ENCODE measurements at places on chromosomes 4 and X.

DNA sequence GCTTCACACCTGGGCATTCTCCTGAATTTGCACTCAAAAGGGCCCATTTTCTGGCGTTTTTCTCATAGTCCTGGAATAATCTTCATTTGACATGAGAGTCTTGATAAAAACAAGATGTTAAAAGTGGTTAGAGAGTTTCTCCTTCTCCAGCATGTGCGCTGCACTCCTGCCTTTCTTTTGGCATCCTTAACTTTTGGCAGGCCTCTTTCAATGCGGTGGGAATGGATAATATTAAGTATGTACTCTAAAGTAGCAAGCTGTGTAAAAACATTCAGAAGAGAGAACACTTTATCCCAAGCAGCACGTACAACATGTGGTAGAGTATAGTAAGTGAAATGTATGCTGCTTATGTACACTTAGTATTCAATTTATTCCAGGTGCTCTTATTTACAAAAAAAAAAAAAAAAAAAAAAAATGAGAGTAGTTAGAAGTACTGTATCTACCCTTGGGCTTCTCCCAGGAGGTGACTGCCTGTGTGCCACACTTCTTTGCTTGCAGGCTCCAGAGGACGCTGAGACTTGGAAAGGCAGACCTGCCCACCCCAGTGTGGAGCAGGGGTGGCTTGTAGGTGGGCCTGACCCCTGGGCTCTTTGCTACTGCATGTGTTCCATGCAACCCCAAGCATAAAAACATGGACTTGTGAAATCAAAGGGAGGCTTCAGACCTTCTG lies 3.9 kb downstream of the FGF2 start:
- peak; percentile 71 for DNase-seq

DNA sequence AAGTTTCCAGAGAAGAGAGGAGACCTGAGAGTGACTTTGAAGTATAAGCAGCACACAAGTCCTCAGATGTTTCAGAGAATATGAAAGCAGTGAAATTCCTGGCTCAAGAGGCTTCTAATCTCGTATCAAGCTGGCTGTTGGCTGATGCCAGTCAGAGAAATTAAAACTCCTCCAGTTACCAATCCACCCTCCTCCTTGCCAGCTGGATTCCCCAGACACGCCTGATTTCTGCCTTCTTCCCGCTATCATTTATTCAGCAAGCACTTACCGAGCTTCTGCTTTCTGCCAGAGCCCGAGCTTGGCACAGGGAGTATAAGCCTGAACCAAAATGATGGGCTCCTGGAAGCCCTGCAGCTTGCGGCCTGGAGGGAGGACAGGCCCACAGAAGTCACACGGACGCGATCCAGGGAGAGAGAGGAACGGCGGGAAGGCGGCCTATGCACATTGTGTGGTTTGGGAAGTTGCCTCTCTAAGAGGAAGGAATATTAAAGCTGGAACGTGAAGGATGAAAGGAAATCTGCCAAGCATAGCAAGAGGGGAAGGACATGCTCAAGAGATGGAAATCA lies 102.4 kb upstream of the TBL1X start:
- no peak for DNase-seq

DNA sequence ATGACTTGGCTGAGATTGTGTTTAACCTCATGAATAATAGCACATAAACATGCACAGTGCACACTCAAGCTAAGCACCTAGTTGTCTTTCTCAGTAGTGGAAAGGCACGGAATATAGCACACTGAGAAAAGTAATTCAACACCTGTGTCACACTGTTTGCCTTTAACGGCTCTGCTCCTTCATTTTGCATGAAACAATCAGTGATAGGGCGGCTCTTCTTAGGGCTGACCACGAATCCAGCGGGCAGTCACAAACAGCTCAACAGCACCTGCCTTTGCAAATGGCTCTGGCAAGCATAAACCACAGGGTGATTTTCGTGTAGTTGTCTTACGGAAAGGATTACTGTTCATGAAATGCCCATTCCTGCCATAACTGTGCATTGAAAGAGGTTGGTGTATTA lies 954.0 kb upstream of the TENM3 start:
- no peak for DNase-seq

DNA sequence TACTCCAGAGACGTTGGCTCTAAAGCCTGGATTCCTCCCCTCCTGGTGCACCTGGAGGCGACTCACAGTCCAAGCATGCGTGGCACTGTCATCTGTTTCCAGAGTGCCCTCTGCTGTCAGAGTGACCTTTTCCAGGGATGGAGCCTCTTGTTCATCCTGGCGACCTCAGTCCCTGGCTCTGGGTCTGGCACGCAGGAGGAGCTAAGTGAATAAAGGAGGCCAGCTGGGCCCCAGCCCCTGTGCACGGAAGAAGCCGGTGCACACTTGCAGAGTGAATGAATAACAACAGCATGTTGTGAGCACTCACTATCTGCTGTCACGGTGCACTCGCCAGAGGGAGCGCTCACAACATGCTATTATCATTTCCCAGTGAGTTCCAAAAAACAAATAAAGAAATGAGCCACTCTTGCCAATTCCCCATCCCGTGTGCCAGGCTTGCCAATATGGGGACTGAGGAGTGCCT lies 27.8 kb upstream of the PSAPL1 start:
- no peak for DNase-seq

DNA sequence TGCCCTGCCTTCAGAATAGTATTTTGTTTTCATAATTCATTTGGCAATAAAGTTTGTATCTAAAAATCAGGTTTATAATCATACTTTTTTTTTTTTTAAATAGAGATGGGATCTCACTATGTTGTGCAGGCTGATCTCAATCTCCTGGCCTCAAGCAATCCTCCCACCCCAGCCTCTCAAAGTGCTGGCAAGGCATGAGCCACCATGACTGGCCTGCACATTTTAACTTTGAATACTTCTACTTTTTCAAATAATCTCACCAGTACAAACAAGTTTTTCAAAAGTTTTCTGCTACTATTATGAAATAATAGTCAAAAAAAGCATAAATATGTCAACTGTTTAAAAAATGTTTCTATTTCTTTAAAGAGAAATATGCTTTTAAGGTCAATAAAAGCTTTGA lies 69.6 kb upstream of the GPR34 start:
- DNase-seq = no peak

DNA sequence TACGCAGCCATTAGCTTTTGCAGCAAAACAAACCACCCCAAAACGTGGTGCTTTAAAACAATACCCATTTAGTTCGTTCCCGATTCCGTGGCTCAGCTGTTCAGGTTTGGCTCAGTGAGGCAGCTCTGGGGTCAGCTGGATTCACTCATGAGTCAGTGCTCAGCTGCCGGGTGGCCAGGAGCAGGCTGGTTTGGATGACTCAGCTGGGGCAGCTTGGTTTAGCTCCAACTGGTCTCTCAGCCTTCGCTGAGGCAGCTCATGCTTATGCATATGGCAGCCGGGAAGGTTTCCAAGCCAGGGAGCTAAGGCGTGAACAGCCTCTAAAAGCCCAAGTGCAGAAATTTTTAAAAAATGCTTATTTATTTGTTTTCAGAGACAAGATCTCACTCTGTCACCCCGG lies 13.3 kb upstream of the CD99 start:
- DNase-seq = peak; percentile 93

DNA sequence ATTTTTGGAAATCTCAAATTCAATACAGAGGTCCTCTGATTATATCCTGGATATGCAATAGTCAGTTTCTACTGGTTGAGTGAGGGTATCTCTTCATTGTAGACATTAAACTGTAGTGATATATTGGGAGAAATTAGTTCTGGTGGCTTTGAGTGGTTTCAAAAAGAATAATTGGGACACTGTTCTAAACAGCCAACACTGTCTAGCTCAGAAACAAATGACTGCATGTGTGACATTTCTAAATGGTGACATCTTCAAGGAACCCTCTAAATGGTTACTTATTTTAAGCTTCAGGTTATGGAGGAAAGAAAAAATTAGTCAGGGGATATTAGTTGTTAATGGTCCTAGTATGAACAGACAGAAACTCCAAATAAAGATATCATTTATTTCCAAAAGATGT lies 186.2 kb downstream of the LARP7 start:
- DNase-seq = no peak

DNA sequence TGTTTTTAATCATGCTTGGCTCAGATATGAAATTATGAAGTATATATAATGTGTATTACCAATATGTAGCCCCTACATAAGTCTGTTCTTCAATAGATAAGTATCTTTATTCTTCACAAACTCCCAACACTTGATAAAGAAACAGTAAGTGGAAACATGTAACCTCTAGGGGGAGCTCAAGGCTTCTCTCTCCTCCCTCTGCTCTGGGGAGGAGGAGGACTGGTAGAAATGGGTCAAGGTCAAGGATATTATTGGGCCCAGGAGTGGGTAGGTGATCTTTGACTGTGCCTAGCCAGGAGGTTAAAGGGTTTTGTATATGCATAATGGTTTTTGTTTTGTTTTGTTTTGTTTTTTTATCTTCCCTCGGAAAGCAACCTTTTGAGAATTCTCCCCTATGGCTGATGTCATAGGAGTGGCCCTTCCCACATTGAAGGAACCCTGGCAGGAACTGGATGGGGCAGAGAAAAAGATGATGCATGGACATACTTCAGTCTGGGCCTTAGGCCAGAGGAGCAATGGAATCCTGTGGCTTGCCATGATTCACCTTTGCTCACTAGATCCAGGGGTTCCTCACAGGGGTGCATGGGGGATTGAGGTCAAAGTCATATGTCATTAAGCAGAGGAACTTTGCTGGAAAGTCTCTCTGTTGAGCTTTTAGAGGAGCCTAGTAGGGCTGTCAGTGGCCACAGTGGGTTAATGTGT lies 460.3 kb downstream of the MID1IP1 start:
- no peak for DNase-seq

GRCh38 chr4:105622269-105622668 lies 69.8 kb downstream of the ARHGEF38 start:
- DNase-seq = no peak

DNA sequence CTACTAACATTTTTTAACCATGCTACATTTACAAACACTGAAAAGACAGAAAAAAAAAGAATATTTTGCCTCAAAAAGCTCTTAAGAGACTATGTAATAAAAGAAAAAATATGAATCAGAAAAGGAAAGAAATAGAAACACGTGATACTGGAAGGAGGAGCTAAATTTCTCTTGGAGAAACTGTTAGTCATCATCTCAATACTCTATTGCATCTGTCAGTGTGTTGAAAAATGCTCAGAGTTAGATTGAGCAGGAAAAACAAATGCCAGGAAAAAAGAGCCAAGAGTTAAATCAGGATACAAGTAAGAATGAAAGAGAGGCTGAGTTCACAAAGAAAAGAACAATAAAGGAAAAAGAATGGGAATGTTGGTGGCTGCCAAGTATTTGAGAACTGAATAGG lies 2.6 kb downstream of the RAB28 start:
- DNase-seq = no peak

DNA sequence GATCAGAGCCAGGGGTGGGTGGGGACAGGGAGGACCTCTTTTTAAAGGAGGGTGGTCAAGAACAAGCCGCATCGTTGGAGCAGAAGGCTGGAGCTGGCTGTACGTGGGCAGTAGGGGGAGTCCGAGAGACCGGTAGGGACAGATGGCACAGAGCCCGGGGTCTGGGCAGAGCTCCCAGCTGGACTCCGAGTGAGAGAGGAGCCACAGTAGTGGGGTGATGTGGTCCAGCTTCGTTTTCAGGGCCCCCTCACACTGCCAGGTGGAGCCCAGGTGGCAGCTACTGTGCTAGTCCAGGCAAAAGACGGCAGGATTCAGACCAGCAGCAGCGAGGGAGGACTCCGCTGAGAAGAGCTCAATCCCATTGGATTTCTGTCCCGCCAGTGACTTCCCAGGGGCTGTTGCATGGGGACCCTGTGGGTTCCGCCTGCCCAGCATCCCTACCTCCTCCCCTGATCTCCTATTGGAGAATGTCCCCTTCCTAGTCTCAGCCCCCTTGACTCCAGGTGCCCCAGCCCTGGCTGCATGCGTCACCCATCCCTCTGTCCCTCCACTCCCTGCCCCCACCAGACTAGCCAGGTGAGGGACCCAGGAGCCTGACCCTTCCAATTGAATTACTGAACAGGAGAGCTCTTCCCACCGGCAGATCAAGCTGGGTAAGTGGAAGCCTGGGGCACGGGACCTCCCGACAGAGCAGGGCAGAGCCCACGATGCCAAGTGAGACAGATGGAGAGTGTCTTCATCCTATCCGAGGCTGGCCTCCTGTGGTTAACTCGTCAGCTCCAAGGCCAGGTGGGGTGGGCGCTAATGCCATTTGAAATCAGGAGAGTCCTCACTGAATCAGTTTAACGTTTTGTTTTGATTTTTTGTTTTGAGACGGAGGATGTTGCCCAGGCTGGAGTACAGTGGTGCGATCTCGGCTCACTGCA lies 2.9 kb downstream of the ARHGAP4 start:
- DNase-seq = peak; percentile 94

DNA sequence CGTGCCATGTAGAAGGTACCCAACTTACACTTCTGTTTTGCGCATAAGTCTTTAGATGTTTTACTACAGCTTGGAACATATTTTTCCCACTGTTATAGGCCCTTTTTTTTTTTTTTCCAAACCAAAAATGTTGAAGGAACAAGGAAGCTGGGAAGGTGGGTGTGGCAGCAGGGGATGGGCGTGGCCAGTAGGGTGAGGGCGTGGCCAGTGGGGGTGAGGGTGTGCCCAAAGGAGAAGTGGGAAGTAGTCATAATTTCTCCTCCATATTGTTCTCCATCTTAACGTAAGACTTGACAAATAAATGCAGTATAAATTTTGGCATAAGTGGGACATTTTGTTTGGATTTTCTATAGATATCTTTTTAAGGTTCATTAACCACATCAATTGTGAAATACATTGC lies 30.4 kb downstream of the CLDN22 start:
- DNase-seq = no peak

GRCh38 chr4:177285953-177286352 lies 23.7 kb upstream of the NEIL3 start:
- no peak for DNase-seq

DNA sequence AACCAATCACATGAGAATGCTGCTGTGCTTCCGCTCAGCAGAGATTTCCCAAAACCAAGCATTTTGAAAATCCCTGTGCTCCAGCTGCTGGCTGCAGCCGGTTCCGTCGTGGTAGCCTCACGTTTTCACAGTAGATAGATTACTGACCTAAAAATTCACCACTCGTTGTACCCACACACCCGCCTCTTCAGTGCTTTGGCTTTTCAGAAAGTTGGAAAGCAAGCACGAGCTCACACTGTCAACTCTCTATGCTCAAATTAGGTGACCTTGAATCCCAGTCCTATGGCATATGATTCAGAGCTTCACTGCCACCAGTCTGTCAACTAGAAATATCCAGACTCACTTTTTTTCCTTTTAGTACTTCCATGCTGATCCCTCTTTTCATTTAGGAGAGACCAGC lies 168.9 kb downstream of the DCTD start:
- DNase-seq = no peak

DNA sequence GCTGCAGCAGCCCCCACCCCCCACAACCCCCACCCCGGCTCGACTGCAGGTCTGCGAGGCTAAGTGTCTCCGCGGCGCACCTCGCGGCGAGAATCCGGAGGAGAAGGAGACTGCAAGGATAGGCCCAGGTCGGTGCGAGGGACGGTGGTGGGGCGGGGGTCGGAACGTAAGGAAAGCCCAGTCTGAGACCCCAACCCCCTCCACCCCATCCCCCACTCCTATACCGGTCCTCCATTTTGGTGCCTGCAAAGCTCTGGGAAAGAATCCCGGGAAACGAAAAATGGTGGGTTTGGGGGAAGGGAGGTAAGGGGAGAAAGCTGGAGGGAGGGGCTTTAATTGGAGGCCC lies 614 bp downstream of the BEX3 start:
- no peak for DNase-seq

- DNase-seq = no peak
Observed at GRCh38 chr4:119748853-119749252, 120.2 kb upstream of the PDE5A start.

- DNase-seq = no peak
Observed at GRCh38 chr4:180219080-180219479, 2024.1 kb upstream of the TENM3 start.

GRCh38 chrX:109880629-109881028 lies 122.3 kb upstream of the TMEM164 start:
- no peak for DNase-seq

- DNase-seq = no peak
Observed at GRCh38 chr4:15392053-15392805, 35.6 kb upstream of the C1QTNF7 start.
